ENCODE measurements at places on chromosomes 3 and 15.

- peak; percentile 74 for DNase-seq
Observed at GRCh38 chr3:18444595-18445400, 19.7 kb upstream of the SATB1 start.

DNA sequence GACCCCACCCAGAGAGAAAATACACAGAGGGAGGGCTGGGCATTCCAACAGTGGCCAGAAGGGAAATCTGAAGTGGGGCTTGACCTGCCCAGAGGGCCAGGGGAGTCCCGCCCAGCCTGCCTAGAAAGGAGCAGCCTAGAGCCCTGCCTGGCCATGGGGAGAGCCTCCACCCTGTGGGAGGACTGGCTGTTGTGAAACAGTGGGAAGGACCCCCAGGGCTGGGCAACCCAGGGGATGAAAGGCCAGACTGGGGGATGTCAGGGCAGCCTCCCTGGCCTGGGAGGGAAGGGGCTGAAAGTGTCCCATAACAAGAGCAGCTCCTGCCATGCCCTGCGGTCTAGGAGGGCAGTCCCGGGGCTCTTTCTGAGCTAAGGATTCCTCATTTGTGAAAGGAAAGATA, 69.0 kb downstream of the SLC12A8 start:
- DNase-seq, result no peak

DNA sequence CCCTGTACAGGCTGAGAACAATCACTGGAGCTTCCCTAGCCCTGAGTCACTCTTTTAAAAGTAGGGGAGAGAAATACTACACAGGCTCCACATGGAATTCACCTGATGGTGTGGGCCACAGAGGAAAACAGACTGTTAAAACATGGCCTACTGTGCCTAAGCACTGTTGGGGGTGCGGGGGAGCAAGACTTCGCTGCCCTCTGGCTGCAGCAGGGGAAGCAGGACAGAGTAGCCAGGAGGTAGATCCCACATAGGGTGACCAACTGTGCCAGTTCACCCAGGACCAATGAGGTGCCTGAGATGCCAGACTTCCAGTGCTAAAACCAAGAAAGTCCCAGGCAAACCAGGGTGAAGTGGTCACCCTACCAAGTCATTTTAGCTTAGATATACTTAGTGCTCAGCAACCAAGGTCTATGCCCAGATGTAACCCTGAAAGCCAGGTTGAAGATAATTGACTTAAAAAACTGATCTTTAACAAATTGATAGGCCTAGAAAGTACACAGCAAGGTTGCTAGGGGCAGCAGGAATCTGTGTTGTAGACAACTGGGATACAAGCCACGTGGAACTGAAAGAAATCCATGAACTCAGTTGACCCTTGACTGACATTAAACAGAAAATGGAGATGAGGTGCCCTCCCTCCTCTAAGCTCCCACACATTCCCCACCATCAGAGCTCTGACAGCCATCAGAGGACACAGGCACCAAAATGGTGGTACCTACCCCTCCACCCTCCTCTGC, 344.2 kb upstream of the PPP2R3A start:
- no peak for DNase-seq

- DNase-seq, result no peak
Observed at GRCh38 chr3:159233734-159234133, 431.9 kb downstream of the MFSD1 start.

GRCh38 chr15:65413760-65414144, 9.0 kb downstream of the IGDCC4 start:
- no peak for DNase-seq

GRCh38 chr3:99579246-99579645, 59.1 kb upstream of the COL8A1 start:
- DNase-seq, result no peak

- DNase-seq, result no peak
Observed at GRCh38 chr3:31776016-31776415, 205.0 kb downstream of the OSBPL10 start.

DNA sequence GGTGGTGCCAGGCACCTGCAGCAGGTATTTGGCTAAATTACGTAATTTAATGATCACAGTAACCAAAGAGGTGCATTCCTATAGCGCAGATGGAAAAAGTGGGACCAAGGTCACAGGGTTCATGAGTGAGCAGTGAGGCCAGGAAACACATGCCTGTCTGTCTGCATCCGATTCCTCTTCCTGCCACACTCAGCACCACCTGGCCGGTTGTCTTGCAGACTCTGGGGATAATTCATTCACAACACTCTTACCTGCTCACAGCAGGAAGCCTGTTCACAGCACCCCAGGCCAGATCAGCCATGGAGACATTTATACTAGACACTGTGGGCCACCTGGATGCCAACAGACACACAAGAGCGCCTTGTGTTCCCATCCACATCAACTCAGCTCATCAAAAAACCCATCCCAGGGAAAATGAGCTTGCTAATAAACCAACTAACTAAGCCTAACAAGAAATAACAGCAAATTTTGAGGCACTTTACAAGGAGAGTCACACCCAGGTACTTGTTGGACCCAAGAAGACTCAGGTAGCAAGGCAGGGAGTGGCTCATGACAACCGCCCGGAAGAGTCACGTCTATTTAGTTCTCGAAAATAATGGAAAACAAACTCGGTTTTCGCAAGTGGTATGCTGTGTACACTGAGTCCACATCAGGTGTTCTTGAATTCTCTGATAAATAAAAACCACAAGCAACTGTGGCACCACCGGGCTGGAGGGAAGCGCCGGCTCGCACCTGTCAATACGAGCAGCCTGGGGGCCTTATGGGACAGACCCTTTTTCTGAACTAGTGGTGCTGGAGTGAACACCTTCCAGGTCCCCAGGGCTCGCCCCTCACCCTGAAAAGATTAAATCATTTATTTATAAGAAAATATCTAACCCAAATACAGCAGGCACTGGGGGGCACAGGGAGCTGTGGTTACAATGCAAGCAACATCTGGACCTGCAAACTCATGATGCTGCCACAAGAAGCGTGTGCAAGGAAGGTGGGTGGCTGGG, 40.5 kb downstream of the FAM174B start:
- DNase-seq, result no peak

DNA sequence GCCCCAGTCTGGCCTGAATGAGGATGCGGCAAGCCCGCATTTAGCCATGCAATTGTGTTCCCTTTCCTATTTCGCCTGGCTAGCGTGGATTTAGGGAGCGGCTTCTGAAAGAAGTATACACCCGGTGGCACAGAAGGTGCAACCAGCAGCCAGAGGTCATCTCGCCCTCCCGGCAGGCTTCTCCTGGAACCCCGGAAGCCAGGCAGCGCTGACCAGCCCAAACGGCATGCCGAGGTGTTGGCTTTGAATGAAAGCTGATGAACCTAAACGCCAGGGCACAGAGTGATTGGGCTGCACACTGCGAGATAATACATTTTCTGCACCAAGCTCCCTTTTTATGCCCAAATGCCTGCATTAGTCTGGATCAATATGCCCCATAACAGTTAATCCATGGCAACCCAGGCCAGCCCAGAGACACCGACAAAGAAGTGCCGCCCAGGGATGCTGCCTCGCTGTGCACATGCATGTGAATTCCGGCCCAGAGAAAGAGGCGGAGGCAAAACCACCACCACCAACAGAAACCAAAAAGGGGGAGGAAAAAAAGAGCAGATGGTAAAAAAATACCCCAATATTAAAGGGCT, 1.4 kb downstream of the SRGAP3 start:
- DNase-seq, result no peak

DNA sequence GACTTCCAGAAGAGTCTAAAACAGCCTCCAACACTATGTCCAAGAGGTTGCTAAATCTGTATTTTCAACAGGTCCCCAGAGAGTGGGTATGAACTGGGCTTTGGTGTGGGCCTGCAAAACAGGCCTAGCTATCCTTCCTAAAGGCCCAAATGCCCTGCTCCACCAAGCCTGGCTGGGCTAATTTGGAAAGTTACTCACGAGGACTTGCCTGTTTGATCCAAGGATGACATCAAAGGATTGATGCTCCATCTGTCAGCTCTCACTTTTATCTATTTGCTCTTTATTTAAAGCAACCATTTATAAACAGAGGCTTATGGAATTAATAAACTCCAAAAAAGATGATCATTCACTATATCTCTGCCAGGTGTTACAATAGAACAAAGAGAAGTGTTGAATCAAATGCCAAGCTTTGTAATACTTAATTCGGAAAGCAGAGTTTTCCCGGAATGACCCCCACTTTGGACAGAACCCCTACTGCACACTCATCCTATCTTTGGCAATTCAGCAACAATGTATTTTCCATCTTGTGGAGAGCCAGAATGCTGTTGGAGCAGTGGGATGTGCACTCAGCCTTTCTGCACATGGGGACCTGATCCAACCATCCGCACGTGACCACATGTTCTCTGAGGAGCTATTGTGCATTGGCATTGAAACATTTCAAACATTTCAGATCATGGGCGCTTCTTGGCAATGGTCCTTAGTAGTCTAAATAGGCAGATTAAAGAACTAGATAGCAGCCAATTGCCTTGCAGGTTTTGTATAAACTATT, 163.3 kb upstream of the THBS1 start:
- DNase-seq, result no peak

DNA sequence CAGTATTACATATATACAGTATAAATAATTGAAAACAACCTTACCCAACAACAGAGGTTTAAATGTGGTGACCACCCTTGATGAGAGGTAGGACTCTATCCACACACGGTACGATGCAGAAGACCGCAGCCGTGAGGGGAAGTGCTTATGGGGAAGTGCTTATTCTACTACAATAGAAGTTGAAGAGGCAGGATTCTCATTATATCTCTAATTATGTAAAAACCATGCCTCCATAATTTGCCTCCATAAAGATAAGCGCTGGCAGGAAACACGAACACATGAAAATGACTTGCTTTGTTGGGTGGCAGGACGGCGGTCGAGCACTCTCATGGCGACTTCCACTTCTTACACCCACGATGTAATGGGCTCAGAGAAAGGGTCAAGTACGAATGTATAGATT, 7.2 kb upstream of the MUC13 start:
- no peak for DNase-seq

GRCh38 chr3:116179091-116179490, 266.2 kb downstream of the LSAMP start:
- no peak for DNase-seq

- no peak for DNase-seq
Observed at GRCh38 chr3:7700977-7701376, 800.6 kb upstream of the LMCD1 start.

- DNase-seq, result no peak
Observed at GRCh38 chr3:25576831-25577454, 87.8 kb downstream of the TOP2B start.
